ENCODE measurements at places on chromosomes 2 and 18. TPM values are rescaled to one million over a fixed set of nuclear protein-coding genes. Genes with fewer than 3 reads are reported as not detected.

DNA sequence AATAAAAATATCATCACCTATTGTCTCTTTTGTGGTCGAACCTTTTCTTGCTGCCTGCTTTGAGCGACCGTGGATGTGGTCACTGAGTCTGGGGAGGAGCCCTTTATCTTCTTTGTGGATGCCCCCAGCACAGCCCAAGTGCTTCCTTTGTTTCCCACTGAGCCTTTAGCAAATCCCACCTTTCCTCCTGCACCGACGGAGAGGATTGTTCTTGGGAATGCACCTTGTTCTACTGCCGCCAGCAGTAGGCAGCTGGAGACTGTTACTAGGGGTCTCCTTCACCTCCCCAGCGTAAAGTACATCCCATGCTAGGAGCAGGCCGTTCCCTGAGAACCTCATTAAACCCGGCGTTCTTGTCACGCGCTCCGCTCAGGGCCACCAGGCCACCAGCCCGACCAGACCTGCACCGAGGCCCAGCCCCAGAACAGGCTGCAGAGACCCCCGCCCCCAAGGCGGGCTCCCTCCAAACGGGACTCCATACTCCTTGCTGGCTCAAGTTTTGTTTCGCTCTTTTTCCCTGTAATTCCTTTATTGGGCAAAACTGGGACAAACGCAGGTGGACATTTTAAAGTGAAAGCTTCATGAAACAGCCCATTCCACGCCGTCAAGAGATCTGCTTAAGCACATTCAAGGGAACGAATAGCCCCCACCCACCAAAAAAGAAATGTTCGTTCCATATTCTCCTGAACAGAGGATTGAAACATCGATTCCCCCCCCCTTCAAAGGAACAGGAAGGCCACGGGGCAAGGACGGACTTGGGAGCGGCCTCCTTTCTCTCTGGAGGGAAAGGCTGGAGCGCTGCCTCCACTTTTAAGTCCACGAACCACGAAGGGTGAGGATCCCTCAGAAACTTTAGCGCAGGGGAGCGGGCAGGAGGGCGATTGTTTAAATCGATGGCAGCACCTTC lies 1.1 kb upstream of the MAT2A start:
- no peaks in the 10 kb centered on the region for H3K27me3 ChIP-seq
- H3K4me3 ChIP-seq: peak overlapping the region; percentile 99
- H3K4me1 ChIP-seq: peaks cover 32% of the 10 kb centered on the region
- H3K27ac ChIP-seq: peak overlapping the region; percentile 99
- H3K36me3 ChIP-seq: peaks cover 24% of the 10 kb centered on the region

DNA sequence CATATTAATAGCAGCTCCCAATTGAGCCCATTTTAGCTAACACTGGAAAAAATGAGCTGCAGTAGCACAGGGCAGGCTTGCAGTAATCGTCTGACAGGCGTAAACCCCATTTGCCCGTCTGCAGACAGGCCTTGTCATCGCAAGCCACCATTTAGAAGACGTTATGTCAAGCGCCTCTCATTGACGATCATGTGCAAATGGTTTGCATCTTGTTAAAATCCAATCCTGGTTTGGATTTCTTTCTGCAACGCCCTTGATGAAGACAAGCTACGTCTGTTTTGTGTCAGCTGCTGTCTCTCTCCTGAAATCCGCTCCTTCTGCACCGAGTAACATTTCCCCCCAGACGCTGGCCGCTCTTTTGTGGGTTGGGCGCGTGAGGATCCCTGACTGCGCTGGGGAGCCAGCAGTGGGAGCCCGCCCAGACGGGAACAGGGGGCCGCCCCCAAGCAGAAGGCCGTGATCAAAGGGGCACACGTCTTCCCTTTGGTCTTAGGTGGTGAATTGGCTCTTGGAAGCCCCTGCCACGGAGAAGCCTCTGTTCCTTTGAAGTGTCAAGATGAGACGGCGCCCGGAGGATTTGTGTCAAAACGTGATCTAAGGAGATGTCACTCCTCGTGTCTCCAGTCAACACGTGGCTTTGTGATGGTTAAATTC lies 84.2 kb upstream of the GPC1 start:
- no peaks in the 10 kb centered on the region for H3K4me1 ChIP-seq
- H3K27ac ChIP-seq: no peak overlapping the region
- H3K27me3 ChIP-seq: peaks cover 7% of the 10 kb centered on the region
- no peak overlapping the region for H3K4me3 ChIP-seq
- no peaks in the 10 kb centered on the region for H3K36me3 ChIP-seq

Gene TRABD2A
- 2.6 TPM for total RNA-seq

Gene GREB1L
- total RNA-seq: 16.2 TPM

DNA sequence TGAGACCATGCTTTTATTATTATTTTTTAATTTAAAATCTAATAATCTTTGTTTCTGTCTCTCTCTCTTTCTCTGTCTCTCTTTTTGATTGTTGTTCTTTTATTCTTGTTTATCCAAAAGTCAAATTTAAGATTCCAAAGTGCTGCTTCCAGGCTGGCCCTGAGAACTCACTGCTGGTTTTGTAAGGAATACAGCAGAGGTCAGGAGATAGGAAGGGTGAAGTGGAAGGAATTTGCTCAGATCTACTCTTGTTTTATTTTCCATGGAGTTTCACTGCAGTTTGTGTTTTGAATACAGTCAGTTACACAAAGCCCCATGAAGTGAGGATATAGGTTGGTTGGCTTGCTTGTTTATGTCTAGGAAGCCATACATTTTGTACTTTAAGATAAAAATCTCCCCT lies 168.1 kb downstream of the MIB1 start:
- no peaks in the 10 kb centered on the region for H3K4me1 ChIP-seq
- no peak for DNase-seq
- H3K27ac ChIP-seq: no peak overlapping the region
- no peaks in the 10 kb centered on the region for H3K36me3 ChIP-seq
- no peak overlapping the region for H3K4me3 ChIP-seq

DNA sequence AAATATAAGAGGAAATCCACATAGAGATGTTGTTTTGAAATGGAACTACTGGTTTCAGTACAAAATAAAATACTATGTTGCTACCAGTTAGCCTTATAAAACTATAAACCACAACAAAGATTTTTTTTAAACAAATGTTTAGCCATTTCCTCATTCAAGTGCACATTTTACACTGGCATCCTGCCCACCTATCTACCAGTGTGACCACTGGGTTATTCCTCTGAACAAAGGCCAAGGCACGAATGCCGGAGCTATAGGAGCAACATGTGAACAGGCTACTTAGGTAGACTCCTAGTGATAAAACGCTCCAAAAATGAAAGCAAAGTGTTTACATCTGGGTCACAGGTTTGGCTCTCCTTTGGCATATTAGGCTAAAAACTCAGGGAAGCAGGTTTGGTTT lies 31.8 kb upstream of the SULT1C4 start:
- H3K4me3 ChIP-seq: no peak overlapping the region
- no peaks in the 10 kb centered on the region for H3K4me1 ChIP-seq
- H3K27me3 ChIP-seq: peaks cover 8% of the 10 kb centered on the region
- H3K27ac ChIP-seq: no peak overlapping the region
- DNase-seq: no peak

- H3K36me3 ChIP-seq: no peaks in the 10 kb centered on the region
- no peaks in the 10 kb centered on the region for H3K27me3 ChIP-seq
- H3K27ac ChIP-seq: no peak overlapping the region
- no peak overlapping the region for H3K4me3 ChIP-seq
- peaks cover 12% of the 10 kb centered on the region for H3K4me1 ChIP-seq
These were observed 92.6 kb downstream of the VAPA start for GRCh38 chr18:10006311-10006893.

- peaks cover 16% of the 10 kb centered on the region for H3K4me1 ChIP-seq
- no peak overlapping the region for H3K4me3 ChIP-seq
- no peaks in the 10 kb centered on the region for H3K27me3 ChIP-seq
- DNase-seq: peak; percentile 47
These were observed 24.1 kb downstream of the INPP4A start for GRCh38 chr2:98468621-98469236.

- DNase-seq: no peak
- peaks cover 11% of the 10 kb centered on the region for H3K27me3 ChIP-seq
- no peaks in the 10 kb centered on the region for H3K4me1 ChIP-seq
- no peak overlapping the region for H3K4me3 ChIP-seq
These were observed 64.1 kb upstream of the LCLAT1 start for GRCh38 chr2:30382995-30383394.

Gene SERPINB2
- 0.60 TPM for total RNA-seq

DNA sequence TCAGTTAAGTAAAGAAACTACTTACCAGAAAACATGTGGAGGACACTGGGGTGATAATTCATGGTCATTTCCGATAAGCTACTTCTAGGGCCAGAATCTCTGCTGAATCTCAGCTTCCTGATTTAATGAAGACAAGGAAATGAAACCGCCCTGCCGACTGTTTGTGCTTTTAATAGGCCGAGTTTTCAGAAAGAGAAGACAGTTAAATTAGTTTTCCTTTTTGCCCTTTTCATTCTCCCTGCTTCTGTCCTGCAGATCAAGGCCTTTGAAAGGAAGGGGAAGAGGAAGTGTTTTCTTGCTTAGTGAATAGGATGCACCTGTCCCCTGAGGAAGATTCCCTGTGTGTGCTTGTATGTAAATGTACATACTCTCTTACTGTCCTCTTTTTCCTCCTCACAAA lies 126.6 kb downstream of the SH3RF3 start:
- no peaks in the 10 kb centered on the region for H3K36me3 ChIP-seq
- peaks cover 7% of the 10 kb centered on the region for H3K27me3 ChIP-seq
- no peak overlapping the region for H3K27ac ChIP-seq
- no peak overlapping the region for H3K4me3 ChIP-seq
- DNase-seq: no peak

Gene CPO
- not detected for total RNA-seq

Gene TPO
- not detected for total RNA-seq

Gene SERPINB4
- total RNA-seq: not detected

Gene REL
- total RNA-seq: 6.1 TPM

DNA sequence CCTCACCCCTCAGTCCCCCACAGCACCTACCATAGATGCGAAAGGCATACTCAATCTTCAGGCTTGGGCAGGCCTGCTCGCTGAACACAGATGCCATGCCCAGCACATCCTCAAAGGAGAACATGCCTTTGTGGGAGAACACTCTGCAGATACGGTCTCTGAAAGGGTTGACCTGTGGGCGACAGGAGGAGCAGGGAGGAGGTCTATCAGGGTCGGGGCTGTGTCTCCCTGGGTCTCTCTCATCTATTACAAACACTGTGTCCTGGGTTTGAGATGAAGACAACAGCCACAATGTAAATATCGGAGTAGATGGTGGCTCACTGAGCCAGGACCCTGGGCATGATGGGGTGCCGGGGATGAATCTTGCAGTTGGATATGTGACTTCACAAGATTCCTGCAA lies 46.0 kb downstream of the CIB4 start:
- no peak overlapping the region for H3K4me3 ChIP-seq
- H3K27ac ChIP-seq: no peak overlapping the region
- H3K4me1 ChIP-seq: no peaks in the 10 kb centered on the region
- peaks cover 54% of the 10 kb centered on the region for H3K27me3 ChIP-seq
- no peaks in the 10 kb centered on the region for H3K36me3 ChIP-seq
- DNase-seq: no peak

Gene SRD5A2
- total RNA-seq: not detected

GRCh38 chr2:207291625-207292252 lies 126.0 kb upstream of the KLF7 start:
- H3K27ac ChIP-seq: no peak overlapping the region
- H3K27me3 ChIP-seq: no peaks in the 10 kb centered on the region
- DNase-seq: no peak
- H3K4me1 ChIP-seq: no peaks in the 10 kb centered on the region
- H3K4me3 ChIP-seq: no peak overlapping the region
- H3K36me3 ChIP-seq: no peaks in the 10 kb centered on the region

GRCh38 chr18:74140582-74140981 lies 7.1 kb downstream of the FBXO15 start:
- H3K27ac ChIP-seq: no peak overlapping the region
- no peak overlapping the region for H3K4me3 ChIP-seq
- no peaks in the 10 kb centered on the region for H3K27me3 ChIP-seq
- no peak for DNase-seq

GRCh38 chr2:239816576-239817467 lies 208.3 kb downstream of the NDUFA10 start:
- H3K36me3 ChIP-seq: no peaks in the 10 kb centered on the region
- H3K27ac ChIP-seq: no peak overlapping the region
- H3K27me3 ChIP-seq: no peaks in the 10 kb centered on the region
- no peaks in the 10 kb centered on the region for H3K4me1 ChIP-seq

DNA sequence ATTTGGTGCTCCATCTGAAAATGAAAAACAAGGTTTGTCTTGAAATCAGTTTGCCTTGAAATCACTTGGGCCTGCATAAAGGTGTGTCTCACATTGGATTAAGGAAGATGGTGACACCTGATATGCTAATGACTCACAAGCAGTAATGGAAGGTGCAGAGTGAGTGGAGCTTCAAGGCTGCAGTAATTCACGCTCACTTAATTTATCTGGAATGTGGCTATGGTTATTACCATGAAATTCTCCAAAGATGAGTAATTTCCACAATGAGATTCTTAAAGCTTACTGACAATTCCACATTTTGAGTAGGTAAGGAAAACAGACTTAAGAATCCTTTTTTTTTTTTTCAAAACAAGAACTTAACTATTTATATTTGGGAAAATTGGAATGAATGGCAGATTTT lies 156.8 kb downstream of the PAX3 start:
- H3K27ac ChIP-seq: no peak overlapping the region
- H3K4me1 ChIP-seq: peaks cover 5% of the 10 kb centered on the region
- no peaks in the 10 kb centered on the region for H3K36me3 ChIP-seq
- H3K27me3 ChIP-seq: no peaks in the 10 kb centered on the region
- no peak overlapping the region for H3K4me3 ChIP-seq

- no peak for DNase-seq
- no peaks in the 10 kb centered on the region for H3K4me1 ChIP-seq
- no peaks in the 10 kb centered on the region for H3K36me3 ChIP-seq
- no peak overlapping the region for H3K27ac ChIP-seq
These were observed 357.4 kb upstream of the SLC39A10 start for GRCh38 chr2:195299600-195299999.

DNA sequence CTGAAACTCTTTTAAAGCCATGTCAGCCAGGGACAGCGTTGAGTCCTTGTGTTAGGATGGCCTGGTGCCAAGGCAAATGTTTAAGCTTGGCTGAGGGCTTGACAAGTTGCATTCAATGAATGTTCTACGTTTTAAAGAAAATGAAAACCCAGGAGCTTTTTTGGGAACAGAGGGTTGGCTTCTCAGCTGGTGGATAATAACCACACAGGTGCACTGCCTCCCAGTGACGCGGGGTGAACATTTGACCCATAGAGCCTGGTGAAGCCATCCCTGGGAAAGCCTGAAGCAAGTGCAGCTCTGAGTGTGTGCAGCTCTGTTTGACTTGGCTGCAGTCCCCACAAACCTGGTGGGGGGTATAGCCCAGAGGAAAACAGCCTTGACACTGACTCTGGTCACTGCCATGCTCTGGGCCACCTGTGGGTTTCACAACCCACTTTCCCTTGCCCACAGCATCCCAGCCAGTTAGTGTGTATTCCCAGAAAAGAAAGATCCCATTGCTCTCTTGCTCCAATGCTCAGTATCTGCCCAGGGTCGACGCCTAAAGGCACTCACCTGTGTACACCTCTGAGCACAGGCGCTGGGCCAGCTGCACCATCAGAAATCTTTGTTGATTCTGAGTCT lies 874.9 kb downstream of the RNF144A start:
- no peaks in the 10 kb centered on the region for H3K36me3 ChIP-seq
- no peak overlapping the region for H3K4me3 ChIP-seq
- no peaks in the 10 kb centered on the region for H3K27me3 ChIP-seq
- no peak overlapping the region for H3K27ac ChIP-seq
- no peak for DNase-seq
- H3K4me1 ChIP-seq: no peaks in the 10 kb centered on the region
